ENCODE measurements at places on chromosomes 6 and 20.
A peak's percentile ranks its signal among the peaks of the same experiment; 100 is the strongest.

DNA sequence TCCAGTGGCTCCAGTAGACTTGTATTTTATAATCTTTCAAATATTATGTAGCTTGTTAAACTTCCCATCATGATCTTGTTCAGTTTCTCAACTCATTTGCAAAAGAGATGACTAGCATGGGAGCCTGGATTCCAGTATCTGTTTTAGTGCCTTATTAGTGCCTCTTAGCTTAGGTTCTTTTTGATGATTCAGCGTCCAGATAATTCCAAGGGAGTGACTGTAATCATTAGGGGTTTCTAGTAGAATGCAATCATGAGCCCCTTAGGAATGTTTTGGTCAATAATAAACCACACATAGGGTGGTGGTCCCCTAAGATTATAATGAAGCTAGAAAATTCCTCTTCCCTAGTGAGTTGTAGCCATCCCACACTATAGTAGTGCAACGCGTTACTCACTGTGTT lies 7.0 kb downstream of the CD2AP start:
- DNase-seq: no peak

GRCh38 chr6:73041051-73041450 lies 184.2 kb downstream of the KHDC1L start:
- DNase-seq: no peak

DNA sequence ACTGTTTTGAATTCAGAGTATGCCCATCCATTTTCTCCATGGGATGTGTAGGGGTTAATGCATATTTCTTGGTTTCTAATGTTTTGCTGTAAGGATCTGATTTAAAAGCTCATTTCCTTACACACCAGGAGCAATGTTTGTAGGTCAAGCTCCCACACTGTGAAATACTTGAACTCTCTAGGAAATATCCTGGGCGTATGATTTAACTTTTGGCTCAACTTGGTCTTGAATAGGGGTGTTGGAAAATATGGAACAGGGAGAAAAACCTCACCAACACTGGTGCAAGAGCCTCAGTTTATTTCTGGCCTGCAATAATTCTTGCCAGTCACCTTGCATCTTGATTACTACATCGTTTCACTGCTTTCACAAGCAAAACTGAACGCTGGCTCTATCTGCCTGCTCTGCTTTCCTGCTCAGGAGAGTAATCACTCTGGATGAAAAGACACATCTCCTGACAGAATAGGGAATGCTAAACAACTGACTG lies 25.1 kb upstream of the RFPL4B start:
- DNase-seq: no peak

GRCh38 chr6:1781152-1781816 lies 171.6 kb downstream of the FOXC1 start:
- no peak for DNase-seq

GRCh38 chr6:126907312-126907711 lies 211.2 kb upstream of the RSPO3 start:
- no peak for DNase-seq

- no peak for DNase-seq
Measured at GRCh38 chr6:74939151-74939708, 266.6 kb downstream of the COL12A1 start.

DNA sequence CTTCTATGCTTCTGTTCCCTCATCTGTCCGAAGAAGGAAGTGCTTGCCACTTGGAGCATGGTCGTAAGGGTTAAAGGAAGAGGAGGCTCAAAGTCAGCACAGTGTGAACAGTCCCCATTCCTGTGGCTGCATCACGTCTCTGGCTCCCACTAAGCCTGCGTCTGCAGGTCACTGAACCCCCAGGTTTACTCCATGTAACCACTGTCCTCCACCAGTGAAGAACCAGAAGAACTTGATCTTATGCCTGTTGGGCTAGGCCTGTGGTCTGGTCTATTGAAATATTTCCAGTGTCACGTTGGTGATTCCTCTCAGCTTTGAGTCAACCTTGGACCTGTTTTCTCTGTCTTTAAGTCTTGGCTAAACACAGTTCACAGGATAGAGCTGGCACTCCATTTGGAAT lies 45.9 kb upstream of the SCP2D1 start:
- no peak for DNase-seq

DNA sequence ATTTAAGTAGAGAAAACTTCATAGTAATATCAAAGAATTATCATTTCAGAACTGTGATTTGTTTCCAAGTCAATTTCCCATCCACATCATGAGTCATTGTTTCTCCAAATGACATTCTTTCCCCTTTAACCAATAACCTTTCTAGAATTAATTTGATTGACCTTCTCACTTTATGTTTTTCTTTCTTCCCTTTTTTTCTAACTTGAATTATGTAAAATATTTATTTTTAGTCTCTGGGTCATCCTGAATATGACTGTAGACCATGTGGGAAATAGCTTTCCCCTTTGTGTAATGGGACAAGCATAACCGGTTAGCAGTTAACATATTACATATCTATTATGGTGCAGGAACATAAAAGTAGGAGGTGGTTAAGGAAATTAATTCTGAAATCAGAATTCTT lies 291.1 kb downstream of the GJA1 start:
- no peak for DNase-seq

- no peak for DNase-seq
Measured at GRCh38 chr6:938271-938905, 245.4 kb upstream of the EXOC2 start.

- no peak for DNase-seq
Measured at GRCh38 chr6:25330796-25331685, 51.9 kb downstream of the CARMIL1 start.

DNA sequence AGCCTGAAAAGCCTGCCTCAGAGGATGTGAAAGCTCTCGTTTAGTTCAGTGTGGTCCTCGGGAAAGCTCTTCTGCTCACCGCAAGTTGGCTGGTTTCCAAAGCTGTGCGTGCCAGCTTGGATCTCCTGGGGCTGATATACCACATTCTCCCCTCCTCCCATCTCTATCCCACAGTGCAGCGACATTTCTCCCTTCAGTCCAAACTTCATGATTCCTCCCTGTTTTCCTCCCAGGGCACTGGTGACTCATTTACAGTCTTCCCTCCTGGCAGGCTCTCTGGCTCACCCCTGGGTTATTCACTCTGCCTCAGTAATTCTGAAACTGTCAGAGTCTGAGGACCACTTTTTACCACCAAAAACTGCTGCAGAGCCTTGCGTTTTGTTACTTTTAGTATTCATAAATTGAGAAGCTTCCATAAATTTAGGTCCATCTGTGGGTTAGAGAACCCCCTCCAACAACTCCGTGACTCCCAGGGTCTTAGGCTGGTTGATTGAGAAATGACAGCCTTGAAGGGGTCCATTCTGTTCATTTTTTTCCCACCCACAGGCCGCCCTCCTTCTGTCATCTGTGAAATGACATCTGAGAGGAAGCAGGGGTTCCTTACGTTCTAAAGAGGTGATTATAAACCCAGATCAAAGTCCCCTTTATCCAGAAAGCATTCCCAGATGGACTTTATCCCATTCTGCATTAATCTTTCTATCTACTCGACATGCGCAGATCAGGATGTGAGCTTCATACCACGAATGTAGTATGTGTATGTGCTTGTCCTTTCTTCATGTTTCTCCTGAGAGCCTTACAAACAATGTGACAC lies 6.1 kb downstream of the TRIM10 start:
- DNase-seq: no peak

DNA sequence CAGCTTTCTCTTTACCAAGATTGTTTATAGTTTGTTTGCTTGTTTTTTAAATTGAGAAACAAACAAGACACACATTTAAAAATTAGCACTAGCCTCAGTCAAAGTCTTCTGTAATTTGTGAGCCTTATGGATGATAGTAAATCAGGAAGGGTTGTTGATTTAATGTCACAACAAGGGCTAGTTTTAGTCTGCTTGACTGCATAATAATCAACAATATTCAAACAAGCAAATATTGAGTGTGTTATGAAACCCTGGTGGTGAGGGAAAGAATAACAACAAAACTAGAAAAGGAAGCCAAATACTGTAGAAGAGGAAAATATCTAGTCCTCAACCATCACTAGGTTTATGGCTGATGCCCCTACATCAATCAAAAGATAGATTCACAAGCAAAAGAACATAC lies 228.6 kb downstream of the TBC1D7 start:
- no peak for DNase-seq

GRCh38 chr6:87881342-87881895 lies 166.2 kb upstream of the SPACA1 start:
- DNase-seq: no peak

DNA sequence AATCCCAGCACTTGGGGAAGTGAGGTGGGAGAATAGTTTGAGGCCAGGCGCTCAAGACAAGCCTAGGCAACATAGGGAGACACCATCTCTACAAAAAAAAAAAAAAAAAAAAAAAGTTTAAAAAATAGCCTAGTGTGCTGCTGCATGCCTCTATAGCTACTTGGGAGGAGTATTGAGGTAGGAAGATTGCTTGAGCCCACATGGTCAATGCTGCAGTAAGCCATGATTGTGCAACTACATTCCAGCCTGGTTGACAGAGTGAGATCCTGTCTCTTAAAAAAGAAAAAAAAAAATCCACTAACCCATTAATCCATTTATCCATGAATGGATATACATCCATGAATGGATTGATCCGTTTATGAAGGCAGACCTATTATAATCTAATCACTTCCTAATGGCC lies 1064.6 kb upstream of the EYS start:
- DNase-seq: no peak

DNA sequence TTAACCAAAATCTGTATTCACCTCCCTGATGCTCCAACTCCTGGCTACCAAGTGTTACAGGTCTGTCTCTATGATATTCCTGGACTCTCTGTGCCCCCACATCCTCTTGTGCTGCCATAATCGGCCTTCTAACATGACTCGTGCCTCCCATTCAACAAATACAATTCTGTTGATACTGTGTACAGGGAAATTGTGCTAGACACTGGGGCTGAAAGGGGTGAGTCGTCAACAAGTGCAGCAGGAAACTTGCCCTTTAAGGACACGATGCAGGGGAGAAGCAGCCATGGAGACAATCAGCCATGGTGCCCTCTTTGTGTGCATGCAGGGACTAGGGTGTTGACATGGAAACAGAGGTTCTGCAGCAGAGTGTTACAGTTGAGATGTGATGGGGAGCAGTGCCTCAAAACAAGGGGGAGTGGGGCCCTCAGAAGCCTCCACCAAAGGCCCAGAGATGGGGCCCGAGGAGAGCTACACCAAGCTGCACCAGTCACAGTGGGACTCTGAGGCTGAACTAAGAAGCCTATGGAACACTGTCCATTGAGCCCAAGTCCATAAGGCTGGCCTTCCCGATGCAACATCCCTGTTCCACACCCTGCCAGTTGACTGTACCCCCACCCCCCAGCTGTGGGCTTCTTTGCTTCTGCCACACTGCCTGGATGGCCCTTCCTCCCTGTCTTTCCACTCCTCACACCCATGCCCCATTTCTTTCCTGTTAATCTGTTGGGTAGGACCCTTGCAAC lies 3.1 kb downstream of the PCED1A start:
- no peak for DNase-seq

- no peak for DNase-seq
Measured at GRCh38 chr6:15176816-15177370, 69.0 kb upstream of the JARID2 start.

GRCh38 chr6:119205911-119206618 lies 127.6 kb upstream of the FAM184A start:
- no peak for DNase-seq

DNA sequence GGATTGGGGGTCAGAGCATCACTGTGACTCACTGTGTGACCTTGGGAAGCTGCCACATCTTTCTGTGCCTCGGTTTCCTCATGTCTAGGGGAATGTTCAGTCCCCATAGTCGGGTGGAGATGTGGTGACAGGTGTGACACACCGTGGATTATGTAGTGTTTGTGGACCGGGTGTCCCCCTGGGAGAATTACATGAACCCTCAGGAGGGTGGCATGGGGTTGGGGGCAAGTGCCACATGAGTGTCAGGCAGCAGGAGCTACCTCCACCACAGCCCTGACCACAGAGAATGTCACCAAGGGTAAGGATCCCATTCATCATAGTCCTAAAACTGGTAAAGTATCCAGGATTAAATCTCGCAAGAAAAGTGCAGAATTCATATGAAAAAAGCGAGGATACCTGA lies 23.2 kb downstream of the SUN5 start:
- DNase-seq: no peak

DNA sequence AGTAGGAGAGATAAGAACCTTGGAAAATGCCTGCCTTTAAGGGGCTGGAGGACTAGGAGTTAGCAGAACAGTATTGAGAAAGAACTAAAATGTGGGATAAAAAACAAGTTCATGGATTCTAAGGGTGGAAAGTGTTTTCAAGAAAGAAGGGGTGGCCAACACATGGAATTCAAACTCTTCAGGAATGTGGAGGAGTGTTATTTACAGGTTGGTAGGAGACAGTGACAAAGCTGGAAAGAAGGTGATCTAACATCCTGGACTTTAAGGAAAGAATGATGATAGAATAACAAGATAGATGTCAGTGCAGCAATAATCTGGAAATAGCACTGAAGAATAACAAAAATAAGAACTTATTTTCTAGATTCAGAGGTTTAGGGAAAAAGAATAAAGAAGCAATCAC lies 54.0 kb upstream of the TNFRSF21 start:
- no peak for DNase-seq

DNA sequence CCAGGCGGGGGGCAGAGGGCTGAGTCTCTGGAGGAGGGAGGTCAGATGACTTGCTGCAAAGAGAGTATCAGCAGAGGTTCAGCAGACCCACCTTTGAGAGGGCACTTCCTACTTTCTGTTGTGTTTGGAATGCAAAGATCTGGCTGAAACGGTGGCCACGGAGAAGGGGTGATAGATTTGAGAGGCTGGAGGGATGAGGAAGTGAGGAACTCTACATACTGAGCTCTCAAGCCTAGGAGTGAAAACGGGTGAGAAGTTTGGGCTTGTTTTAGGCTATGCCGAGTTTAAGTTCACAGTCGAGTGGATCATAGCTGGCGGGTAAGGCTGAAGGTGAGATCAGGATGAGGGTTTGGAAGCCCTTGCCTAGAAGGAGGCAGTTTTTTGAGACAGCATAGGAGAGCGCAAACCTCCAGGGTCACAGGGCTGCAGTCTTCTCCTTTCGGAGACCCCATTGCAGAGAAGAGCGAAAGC lies 477 bp upstream of the ITPA start:
- DNase-seq: peak; percentile 43

DNA sequence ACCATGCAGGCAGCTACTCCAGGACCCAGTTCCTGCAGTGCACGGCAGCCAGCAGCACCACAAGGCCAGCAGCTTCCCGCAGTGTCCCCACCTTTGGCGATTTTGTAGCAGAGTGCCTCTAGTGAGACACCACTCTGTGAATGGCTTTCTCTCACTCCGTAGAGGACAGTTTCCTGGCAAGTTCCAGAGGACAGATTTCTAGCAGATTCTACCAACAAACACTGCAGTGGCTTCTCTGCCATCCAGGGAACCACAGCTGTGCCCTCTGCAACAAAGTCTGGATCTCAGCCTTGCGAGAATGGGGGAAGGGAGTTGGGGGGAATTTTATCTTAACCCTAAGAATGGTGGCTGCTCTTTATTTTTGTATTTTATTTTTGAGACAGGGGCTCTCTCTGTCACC lies 28.7 kb downstream of the SNHG17 start:
- DNase-seq: no peak
